ENCODE measurements at places on chromosomes 3 and 15.

DNA sequence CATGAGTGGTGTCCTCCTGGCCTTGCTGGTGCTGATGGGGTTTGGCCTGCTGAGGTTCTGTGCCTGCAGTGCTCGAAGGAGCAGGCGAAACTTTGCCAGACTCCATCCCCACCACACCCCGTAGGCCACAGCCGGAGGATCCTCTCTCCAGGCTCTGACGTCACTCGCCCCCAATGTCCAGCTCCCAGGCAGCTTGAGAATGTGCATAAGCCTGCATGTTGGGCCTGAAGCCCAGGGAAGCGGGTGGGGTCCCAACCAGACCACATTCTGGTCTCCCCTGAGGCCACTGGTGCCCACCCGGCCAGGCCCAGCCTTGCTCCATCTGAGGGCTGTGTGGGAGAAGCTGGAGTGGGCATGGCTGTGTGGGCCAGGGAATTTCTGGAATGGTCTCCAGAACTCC is 109.8 kb downstream of the ASB7 start:
- DNase-seq, result peak; percentile 52

DNA sequence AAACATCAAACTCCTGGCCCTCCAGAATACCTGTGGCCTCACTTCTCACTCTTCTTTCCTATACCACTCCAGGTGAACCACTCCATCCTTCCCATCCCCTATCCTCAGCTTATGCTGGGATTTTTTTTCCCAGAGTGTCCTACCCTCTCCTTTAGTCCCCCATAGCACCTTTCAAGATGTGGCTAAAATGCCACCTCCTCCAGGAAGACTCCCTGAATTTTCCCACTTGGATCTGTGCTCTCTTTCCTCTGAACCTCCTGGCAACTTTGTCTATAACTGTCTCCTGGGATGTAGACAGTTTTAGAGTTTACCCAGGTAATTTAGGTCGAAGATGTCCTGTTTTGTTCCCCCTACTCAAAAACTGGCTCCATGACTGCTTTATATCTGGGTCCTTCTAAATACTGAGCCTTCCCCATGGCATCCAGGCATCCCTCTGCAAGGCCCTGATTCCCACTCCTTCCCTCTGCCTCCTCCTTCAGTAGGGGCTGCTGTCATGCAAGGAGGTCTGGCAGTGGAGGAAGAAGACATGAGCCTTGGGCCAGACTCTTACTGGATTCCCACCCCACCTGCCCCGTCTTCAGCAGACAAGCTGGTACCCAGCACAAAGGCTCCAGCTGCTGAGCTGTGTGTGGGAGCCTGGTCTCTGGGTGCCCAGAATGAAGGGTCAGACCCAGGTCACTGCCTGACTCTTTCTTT is 161.5 kb downstream of the SMAD6 start:
- DNase-seq, result no peak

- peak; percentile 74 for DNase-seq
Observed at GRCh38 chr3:100875239-100875638, 118.0 kb downstream of the ABI3BP start.

DNA sequence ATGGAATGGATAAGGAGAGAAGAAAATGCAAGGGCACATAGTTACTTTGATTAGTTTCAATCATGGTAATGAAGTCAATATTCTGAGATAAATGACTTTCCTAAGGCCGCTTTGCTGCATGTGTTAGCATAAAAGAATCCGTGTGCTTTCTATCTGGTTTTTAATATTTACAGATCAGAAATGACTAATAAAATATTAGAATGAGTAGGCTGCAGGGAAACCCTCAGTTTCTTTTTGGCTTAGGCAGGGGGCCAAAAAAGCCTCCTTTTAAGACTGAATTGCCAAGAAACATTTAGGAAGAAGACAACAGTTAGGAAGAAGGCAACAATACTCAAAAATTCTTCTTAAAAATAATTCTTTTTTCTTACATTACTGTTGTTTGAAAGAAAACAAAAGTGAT is 11.6 kb downstream of the NEK11 start:
- peak; percentile 9 for DNase-seq

DNA sequence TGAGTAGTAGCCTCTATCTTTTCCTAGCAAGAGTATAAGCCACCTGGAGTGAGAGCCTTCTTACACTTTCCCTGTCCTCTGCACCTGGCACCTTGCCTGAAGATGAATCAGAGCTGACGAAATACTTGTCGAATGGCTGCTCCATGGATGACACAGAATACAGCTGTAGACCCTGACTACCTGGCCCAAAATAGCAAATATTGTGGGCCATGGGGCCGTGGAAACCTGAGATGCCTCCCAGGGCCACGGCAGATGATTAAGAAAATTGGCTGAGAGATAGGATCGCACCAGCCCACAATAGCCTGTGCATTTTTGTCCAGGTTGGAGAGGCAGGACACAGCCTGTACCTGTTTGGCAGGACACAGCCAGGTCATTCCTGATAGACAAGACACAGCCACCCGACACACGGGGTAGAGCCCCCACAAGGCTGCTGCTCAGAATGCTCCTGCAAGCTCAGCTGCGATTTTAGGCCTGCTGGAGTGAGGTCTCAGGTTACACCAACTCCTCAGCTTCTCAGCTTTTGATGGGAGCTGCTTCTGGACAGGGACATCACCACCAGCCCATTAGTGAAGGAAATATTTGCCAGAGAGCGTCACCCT is 22.9 kb upstream of the TPM1 start:
- peak; percentile 86 for DNase-seq

DNA sequence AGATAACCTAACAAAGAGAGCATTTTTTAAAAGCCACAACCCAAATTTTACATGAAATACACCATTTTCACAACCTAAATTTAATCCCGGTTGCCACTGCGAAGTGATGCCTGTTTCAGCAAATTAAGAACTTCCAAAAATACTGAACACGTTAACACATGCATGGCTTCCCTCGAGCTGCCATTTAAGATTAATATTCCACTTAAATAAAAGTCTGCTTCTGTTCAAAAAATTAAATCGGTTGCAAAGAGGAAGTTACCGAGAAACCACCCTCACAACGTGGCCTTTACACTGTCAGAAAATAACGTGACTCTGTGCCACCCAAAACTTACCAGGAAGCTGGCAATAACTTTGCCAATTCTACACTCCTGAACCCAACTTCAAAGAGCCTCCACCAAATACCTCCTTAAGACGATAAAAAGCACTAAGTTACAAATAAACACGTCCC is 1.2 kb downstream of the TBL1XR1 start:
- DNase-seq, result no peak

GRCh38 chr3:12158387-12159226 is at the start of gene TIMP4:
Gene TIMP4, minus strand, starts transcription at chr3:12158912. Its CDS starts 72 bp downstream, at chr3:12158840.
- DNase-seq, result peak; percentile 54

DNA sequence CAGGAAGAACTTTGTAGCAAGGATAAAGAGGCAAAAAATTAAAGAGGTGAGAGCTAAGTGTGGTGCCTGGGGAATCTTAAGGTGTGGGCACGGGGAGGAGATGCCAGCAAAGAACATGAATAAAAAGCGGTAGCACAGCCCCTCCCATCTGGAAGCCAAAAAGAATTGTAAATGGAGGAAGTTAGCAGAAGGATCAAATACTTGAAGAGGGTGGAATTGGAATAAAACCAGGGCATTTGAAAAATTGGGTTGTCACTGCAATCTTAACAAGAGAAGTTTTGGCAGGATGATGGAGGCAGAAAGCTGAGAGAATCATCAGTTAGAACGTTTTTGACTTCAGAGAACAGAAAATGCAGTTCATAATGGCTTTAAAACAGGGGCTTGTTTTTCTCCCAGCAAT is 2.4 kb downstream of the CCR2 start:
- DNase-seq, result no peak

GRCh38 chr15:78873793-78874765 is 1.4 kb downstream of the MORF4L1 start:
- DNase-seq, result peak; percentile 8

DNA sequence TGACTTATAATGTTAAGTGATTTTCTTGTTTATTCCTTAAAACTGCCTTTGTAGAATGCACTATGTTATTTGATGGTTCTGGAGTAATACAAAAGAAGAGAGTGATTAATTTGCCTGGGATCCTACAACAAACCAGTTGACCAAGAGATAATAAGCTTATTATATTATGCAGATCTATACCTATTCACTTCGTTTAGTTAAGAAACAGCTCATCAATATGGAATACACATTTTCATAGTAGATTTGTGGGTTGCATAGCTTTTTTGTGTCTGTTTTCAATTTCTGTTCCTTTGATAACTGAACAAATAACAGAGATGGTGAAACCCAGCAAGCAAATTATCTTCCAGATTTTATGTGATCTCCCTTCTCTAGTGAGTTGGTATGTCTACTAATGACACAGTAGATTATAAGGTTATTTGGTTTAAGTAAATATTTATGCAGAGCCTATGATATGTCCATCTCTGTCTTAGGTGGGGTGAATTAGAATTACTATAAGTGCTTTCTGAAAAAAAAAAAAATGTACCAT is 443.3 kb upstream of the TPRG1 start:
- DNase-seq, result no peak

DNA sequence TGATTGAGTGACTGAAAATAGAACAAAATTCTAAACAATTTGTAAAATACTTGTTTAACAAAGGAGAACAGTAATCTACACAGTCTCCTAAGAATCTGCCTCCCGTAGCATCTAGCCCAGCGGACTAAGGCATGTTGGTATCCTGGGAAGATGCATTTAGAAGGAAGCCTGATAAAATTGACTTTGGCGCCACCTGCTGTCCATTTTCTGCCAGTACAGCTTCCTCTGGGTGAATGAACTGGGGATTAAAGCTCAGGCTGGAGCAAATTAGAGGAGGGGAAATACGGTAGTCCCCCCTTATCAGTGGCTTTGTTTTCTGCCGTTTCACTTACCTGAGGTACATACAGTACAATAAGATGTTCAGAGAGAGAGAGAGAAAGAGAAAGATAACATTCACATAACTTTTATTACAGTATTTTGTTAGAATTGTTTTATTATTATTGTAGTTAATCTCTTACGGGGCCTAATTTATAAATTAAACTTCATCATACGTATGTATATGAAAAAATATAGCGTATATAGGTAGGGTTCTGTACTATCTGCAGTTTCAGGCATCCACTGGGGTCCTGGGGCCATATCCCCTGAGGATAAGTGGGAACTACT is 191.6 kb downstream of the GAP43 start:
- DNase-seq, result peak; percentile 76
